ENCODE measurements at places on chromosomes 11 and 22.

DNA sequence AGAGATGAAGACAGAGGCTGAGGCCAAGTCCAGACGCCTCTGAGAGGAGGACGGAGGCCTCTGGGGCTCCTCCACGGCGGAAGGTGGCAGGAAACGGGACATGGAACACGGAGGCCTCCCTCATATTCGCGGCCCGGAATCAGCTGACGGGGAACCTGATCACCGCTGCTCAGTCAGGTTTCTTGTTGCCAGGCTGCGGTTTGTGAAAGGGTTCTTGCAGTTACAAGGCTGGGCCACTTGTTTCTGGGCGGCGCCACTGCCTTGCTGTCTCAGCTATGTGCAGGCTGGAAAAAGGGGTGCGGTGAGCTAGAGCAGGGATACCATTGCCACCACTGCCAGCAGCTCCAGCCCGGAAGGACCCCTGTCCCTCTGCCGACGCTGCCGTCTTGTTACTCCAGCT, 10.0 kb upstream of the MMP1 start:
- no peak for DNase-seq

DNA sequence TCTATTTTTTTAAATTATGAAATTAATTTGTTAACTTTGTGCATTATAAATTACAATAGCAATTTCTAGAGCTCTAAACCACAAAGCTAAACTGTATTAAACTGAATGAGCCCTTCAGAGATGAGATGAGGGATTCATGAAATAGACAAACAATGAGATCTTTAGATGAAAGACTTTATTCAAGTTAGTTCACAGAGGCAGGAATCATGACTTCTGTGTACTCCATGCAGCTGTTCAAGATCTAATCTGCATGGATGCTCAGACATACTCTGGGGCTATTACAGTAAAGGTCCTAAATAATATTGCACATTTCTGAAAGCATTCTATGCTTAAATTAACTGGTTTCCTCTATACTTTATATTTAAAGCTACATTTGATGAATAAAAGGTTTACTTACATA, 122.7 kb downstream of the FCHSD2 start:
- DNase-seq: no peak

GRCh38 chr11:83102834-83103233, 31.1 kb upstream of the RAB30 start:
- DNase-seq: no peak

GRCh38 chr11:93513772-93514171, 29.4 kb downstream of the SMCO4 start:
- no peak for DNase-seq

- no peak for DNase-seq
These were observed 657 bp downstream of the IGHMBP2 start for GRCh38 chr11:68904248-68904847.

DNA sequence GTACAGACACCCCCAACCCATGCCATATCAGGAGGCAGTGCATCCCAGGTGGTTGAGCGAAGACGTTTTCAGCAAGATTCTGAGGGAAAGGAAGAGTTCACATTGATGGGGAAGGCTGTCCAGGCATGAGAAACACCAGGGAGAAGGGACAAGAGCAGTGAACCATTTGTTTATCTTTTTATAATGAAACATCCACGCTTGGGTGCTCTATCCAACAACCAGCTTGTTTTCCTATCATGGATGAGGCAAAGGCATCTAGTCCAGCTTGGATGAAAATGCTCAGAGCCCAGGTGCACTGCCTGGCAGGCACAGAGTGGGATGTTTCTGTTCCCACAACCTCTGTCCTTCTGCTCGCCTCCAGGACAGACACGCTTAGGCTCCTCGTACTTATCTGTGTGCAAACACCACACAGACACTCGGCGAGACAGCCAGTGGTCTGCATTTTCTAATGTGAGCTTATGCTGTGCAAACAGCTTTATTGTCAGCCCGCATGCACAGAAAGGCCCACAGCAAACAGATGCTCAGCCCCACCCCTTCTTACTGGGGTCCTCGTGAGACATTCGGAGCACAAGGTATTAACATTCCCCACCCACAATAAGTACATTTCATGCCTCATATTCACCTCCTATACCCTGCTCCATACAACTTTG, 45.4 kb upstream of the NTM start:
- DNase-seq: no peak

- no peak for DNase-seq
These were observed 32.2 kb downstream of the GNB1L start for GRCh38 chr22:19822301-19823117.

DNA sequence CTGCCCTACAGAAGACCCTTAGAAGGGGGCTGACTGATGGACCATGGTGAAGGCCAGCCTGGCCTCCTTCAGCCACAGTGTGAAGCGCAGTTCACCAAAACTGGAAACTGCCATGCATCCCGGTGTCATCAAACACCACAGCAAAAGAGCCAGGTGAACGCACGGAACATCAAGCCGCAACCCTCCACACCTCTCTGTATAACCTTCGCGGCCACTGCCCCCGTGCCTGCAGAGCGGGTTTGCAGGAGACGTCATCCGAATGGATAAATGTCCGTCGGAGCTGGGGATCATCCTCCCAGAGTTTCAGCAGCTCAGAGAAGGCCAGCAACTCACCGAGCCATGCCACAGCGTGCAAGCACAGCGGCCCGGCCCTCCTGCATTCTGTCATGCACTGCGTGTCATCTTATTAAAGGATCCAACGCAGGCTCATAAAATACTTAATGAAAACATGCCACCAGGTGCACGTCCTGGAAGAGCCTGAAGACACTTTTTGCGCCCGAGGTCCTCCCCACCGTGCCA, 309.9 kb downstream of the BRD1 start:
- no peak for DNase-seq

- DNase-seq: no peak
These were observed 11.7 kb downstream of the RNF141 start for GRCh38 chr11:10529279-10529678.

DNA sequence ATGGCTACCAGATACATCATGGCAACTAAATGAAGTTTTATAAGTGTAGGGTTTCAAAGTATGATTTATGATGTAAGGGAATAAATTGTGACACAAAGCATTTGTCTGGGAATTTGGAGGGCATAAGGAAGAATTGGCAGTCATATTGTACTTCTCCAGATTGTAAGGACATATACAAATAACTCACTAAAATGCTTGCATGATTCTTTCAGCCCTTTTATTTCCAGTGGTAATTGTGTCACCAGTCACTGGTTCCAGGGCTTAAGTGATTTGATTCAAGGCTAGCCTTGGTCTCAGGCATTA, 299.4 kb upstream of the ANO5 start:
- DNase-seq: no peak

GRCh38 chr22:30253205-30253852, 6.8 kb upstream of the LIF start:
- no peak for DNase-seq

GRCh38 chr11:92297567-92298553, 73.2 kb downstream of the FAT3 start:
- no peak for DNase-seq

- DNase-seq: no peak
These were observed 392.9 kb downstream of the INSC start for GRCh38 chr11:15507592-15507991.

GRCh38 chr22:42459287-42460063, 27.3 kb upstream of the NFAM1 start:
- peak; percentile 35 for DNase-seq

DNA sequence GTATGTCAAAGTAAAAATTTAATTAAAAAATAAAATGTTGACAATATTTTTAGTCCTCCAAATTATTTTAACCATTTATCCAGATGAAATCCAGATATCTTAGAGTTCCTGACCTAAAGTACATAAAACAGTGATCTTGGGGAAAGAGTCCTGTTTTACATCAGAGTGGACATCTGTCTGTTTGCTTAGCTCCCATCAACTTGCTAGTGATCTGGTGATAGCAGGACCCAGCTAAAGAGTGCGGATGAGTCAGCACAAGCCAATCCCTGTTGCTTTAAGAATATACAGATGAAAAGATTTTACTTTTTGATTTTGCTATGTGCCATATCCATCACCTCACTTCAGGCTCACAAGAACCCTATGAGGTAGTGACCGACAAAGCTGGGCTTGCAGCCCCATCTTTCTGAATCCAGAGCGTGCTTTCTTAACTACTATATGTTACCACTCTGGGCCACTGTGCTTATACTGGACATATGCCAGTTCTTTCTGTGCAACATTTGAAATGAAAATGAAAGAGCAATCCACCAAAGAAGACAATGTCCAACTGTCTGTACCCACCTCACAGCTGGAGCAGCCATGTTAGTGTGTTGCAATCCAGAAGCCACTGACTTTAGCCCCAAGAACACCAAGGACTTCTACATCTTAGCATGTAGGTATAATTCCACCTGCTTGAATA, 167.6 kb upstream of the SESN3 start:
- DNase-seq: no peak

- DNase-seq: peak; percentile 14
These were observed 6.3 kb upstream of the KCNJ5 start for GRCh38 chr11:128884703-128885338.

DNA sequence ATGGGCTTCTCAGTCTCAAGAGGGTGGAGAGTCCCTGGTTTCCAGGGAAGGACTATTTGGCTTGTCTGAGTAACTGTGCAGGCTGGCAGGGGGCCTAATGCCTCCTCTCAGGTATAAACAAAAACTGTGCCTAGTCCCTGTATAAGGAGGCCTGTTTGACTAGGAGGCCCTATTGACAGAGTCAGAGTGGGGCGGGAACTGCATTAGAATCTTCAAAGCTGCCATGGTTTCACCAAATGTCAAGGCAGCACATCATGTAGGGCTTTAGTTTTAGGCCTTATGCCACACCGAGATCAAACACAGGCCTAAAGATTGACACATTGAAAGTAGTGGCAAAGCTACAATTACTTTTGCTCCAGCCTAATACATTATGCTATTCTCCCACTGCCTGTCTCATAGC, 611.5 kb upstream of the B3GAT1 start:
- no peak for DNase-seq

DNA sequence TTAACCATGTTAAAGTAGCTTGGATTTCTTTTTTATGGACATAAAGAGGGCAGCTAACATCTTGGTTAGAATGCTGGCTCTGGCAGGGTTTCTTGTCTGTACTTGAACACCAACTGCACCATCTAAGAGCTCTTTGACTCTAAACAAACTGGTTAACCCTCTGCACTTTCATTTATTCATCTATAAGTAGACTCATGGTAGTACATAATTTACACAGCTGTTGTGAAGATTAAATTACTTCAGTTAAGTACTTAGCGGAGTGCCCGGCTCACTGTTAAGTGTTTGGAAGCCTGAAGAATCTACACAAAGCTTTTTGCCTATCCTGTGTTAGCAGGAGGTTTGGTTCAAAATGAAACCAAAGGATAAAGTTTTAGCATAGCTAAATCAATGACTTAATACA, 846.2 kb upstream of the API5 start:
- DNase-seq: no peak

DNA sequence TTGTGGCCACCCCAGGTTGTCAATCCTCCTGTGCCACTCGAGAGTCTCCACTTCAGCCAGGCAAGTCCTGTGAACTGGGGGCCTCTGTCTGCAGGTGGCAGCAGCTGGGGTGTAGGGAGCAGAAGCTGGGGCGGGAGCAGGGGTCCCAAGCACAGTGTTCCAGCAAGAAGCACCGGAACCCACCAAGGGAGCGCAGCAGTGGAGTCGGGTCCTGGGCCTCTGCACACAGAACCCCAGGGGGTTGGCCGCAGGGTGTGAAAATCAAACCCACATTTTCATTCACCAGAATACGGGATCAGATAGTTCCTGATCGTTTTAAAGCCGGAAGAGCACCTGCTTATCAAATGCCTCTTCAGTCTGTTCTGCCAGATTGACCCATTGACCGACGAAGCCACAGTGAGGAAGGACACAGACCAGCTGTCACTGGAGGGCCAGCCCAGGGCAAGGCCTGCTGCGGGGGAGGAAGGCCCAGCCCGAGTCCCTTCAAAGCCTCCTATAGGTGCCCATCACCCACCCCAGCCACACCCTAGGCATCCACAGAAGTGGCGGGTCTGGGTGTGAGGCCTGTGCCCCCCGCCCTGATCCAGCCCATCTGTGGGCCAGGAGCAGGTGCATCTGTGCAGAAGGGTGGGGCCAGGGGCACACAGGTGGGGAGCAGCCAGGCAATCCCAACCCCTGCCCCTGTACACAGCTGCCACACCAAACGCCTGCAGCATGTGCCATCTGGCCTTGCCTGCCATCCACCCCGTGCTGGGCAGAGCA, 34.1 kb downstream of the RSPH14 start:
- no peak for DNase-seq

GRCh38 chr11:102920118-102920684, 35.3 kb downstream of the MMP13 start:
- no peak for DNase-seq

- peak; percentile 12 for DNase-seq
These were observed 75.3 kb upstream of the CREB3L1 start for GRCh38 chr11:46202149-46202548.

All from NCI-H2227 treated with DMSO at 0.1 percent for 48 hours (cell line).